ENCODE measurements at places on chromosomes 12 and 14.

DNA sequence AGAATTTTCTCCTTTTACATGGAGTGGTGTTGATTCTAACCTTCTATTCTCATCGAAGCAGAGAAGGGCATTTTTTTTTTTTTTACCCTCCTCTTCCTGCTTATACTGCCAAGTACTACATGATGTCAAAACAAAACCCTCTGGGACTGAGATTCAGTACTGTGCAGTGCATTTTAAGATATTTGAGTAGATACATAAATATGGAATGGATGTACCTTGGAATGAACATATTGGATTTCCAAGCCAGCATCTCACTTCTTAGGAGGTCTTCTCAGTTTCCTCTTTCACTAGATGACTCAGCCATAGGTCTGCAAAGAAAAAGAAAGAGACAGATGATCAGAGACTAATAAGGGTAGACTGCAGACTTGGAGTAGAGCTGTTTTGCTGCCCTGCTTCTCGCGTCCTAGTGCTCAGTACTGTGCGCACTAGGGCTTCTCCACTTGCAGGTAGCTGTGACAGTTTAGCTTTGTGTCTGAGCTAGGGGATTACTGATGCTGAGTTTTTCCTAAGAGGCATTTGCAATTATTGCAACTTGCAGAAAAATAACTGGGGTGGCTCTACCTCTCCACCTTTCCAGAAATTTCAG lies 20.4 kb downstream of the TPH2 start:
- DNase-seq = no peak

DNA sequence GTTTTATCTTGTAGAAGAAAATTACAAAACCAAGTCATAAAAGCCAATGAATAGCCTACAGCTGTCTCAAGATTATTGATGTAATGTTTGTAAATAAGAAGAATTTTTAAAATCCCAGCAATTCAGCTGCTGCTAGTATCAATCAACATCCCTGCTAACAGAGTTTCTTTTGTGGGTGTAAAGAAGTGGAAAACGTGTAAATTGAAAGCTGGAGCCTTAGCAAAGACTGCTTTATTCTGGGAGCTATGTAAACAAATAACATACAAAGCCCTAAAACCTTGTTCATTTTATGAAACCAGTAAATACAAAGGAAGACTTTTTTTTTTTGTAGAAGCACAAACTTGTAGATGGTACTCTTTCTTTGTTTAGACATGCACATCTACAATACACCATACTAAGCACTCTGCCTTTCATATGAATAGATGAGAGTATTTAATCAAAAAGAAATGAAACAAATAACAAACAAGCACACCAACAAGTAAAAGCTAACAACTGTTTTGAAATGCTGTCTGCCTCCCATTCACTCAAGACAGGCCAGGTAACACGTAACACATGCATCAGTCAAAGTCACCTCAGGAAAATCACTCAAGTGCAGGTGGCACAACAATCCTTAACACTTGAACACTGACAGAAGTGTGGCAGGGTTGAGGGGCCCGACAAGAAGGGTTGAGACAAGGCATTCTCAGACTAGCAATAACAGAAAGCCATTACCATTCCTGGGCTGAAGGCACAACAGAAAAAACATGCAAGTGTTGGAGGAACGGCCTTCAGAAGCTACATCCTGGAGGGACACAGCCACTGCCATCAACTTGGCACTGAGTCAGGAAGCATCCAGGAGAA lies 1364.0 kb upstream of the SEL1L start:
- no peak for DNase-seq

GRCh38 chr12:67545298-67545697 lies 103.2 kb upstream of the DYRK2 start:
- no peak for DNase-seq

GRCh38 chr12:46538976-46539375 lies 166.4 kb upstream of the SLC38A2 start:
- DNase-seq = no peak

GRCh38 chr12:92034858-92035401 lies 110.7 kb downstream of the BTG1 start:
- peak; percentile 83 for DNase-seq

DNA sequence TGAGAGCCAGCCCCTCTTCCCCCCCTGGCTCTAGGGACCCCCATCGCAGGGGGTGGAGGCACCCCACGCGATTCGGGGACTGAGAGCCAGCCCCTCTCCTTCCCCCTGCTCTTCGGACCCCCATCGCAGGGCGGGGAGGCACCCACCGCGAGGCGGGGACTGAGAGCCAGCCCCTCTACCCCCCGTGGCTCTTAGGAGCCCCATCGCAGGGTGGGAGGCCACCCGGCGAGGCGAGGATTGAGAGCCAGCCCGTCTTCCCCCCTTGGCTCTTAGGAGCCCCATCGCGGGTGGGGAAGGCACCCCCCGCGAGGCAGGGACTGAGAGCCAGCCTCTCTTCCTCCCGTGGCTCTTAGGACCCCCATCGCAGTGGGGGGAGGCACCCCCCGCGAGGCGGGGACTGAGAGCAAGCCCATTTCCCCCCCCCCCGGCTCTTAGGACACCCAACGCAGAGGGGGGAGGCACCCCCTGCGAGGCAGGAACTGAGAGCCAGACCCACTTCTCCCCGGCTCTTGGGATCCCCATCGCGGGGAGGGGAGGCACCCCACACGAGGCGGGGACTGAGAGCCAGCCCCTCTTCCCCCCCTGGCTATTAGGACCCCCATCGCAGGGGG lies 45.6 kb downstream of the DDX11 start:
- no peak for DNase-seq

- DNase-seq = no peak
Measured at GRCh38 chr14:21379338-21379737, 4.5 kb downstream of the SUPT16H start.

DNA sequence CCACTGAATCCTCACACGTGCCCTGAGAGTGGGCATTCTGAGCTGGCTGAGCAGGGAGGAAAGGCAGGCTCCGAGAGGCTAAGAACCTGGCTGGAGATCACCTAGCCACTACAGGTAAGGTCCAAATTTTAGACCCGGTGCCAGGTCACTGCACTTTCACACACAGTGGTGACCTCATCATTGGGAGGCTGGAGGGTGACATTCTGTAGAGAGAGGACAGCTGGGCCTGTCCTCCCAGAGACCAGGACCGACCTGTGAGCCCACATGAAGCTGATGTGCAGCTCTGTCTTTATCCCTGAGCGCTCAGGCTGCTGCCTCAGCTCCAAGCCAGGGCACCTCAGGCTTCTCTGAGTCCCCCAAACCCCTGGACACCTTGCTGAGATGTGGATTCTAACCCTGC lies 4.1 kb downstream of the TTC7B start:
- no peak for DNase-seq

GRCh38 chr14:23933742-23934128 lies 19.8 kb upstream of the DHRS4 start:
- no peak for DNase-seq

DNA sequence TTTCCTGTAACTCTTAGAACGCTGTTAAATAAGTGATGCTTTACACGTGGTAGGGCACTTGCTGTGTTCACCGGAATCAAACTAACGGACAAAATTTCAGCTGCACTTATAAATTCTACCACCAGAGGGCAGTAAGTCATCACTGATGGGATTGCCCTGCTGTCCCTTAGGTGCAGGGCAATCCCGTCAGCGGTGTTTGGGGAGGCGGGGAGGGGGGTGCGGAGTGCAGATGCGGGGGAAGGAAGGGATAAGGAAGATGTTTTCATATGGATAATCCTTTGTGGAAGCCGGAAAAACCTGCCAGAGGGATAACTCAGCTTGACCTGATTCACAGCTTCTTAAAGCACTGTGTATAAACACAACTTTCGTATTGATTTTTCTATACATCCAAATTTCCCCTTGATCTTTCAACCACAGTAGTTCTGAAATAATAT lies 21.7 kb upstream of the SLC10A1 start:
- peak; percentile 54 for DNase-seq

GRCh38 chr12:71162832-71163763 lies 5.3 kb upstream of the TSPAN8 start:
- DNase-seq = no peak

DNA sequence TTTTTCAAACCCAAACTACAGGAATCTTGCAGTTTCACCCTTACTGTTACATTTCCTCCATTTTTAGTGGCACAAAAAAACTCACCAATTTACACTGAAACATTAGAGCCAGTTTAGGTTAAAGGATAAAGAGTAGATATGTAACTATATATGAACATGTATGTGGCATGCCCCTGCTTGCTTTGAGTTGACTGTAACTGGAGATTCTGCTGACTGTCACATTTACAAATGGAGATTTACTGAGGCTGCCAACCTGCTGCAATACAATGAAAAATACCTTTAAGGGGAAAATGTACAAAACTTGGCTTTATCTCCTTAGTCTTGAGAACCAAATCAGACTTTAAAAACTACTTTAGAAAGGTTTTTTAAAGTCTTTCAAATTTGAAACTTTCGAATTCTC lies 28.3 kb downstream of the STON2 start:
- no peak for DNase-seq

GRCh38 chr14:64870160-64870559 lies 9.5 kb downstream of the SPTB start:
- no peak for DNase-seq

DNA sequence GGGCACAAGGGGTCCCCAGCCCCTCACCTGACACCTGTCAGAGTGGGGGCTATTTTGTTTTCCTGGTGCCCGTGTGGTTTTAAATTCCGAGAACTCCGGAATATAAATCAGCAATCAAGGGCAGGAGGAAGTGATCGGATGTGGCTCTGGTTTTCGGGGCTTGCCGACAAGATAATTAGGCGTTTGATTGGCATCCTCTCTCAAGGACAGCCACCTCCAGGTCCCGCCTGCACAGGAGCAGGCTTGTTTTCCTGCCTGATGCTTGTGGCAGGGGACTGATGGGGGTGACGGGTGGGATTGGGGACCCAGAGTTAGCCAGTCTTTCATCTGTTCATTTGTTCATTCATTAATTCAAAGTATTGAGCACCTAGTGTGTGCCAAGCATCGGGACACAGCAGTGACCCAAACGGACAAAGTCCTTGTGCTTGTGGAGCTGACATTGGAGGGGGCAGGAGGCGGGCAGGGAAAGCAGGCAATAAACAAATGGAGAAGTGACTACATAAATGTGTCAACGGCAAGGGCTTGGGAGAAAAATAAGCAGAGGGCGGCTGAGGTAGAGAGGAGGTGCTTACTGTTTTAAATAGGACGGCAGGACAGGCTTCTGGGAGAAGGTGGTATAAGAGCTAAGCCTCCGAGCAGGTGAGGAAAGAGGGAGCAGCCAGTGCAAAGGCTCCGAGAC lies 166.5 kb downstream of the PHETA1 start:
- no peak for DNase-seq

GRCh38 chr14:20564501-20564997 lies 3.7 kb upstream of the RNASE9 start:
- DNase-seq = no peak

GRCh38 chr12:70254225-70254624 lies 11.0 kb downstream of the CNOT2 start:
- DNase-seq = no peak

GRCh38 chr12:11697670-11698387 lies 48.4 kb downstream of the ETV6 start:
- no peak for DNase-seq

DNA sequence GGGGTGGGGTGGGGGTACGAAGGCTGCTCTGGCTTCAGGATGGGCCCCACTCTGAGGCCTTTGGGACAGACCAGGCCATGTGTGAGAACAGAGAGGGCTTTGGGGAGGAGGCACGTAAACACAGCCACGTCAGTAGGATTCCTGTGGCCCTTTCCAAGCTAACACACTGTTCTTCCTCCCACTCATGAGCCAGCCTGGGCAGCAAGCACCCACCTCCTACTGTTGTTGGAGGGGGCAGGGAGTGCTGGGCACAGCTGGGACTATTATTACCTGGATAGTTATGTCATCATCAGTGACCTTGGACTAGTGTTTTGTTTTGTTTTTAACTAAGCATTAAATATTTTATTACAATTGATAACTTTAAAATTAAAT lies 5.3 kb downstream of the CHGA start:
- DNase-seq = no peak

DNA sequence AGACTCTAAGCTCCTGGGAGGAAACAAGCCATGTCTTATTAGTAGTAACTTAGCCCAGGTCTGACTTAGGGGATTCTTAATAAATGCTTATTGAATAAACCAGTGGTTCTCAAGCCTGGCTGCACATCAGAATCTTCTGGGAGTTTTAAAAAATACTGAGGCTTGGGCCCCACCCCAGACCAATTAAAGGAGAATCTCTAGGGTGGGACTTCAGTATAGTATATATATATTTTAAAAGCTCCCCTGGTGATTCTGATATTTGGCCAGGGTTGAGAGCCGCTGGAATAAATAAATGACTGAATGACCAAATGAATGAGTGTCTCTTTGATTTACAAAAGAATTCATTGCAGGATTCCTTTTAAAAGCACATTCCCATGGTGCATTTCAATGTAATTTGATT lies 151.5 kb upstream of the GSC start:
- no peak for DNase-seq

- DNase-seq = no peak
Measured at GRCh38 chr14:104970231-104971068, 7.7 kb downstream of the AHNAK2 start.

DNA sequence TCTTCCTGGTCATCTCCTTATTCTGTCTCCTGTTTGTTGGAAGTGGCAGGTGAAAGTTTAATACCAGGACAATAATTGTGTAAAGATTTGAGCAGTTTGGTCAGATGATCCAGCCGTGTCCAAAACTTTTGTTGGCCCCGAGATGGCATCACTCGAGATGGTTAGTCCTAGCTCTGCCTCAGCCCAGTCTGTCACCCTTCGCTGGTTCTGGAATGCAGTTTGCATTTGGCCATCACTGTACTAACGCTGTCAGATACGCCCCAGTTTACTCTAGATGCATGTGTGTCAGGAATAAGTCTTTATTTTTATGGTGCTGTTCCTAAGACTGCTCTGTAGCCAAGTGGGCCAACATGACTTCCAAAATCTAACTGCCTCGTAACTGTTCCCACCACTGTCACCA lies 79.6 kb downstream of the MOK start:
- DNase-seq = no peak

DNA sequence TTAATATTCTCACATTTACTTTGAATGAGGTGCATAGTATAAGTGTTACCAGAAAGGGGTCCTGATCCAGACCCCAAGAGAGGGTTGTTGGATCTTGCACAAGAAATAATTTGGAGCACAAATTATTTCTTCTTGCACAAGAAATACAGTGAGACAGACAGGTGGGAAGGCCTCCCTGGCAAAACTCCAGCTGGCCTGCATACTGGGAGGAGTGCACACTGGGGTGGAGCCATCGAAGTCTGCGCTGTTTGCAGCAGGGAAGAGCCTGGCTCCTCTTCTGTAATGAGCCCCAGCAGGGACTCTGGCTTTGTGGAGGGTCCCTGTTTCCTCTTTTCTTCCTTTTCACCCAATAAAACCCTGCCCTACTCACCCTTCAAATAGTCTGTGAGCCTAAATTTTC lies 141.6 kb downstream of the GLT1D1 start:
- no peak for DNase-seq

- peak; percentile 52 for DNase-seq
Measured at GRCh38 chr12:57093415-57094207, 4.7 kb downstream of the NAB2 start.
